NCI-H524 (cell line): ENCODE measurements at places on chromosomes 1 and 21.
A peak's percentile ranks its signal among the peaks of the same experiment; 100 is the strongest.

DNA sequence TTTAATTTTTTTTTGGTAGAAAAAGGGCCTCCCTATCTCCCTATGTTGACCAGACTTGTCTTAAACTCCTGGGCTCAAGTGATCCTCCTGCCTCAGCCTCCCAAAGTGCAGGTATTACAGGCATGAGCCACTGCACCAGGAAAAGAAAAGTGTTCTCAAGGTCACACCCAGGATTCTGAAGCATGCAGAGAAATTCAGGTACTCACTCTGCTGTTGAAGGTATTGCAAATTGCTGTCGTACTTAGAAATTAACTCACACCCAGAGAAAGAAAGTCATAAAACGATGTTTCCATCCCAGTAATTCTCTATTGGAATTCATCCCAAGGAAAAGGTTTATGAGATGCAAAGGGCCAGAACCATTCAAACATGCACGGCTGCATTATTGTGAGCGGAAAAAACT is 73.7 kb downstream of the DHRS3 start:
- no peak for DNase-seq

DNA sequence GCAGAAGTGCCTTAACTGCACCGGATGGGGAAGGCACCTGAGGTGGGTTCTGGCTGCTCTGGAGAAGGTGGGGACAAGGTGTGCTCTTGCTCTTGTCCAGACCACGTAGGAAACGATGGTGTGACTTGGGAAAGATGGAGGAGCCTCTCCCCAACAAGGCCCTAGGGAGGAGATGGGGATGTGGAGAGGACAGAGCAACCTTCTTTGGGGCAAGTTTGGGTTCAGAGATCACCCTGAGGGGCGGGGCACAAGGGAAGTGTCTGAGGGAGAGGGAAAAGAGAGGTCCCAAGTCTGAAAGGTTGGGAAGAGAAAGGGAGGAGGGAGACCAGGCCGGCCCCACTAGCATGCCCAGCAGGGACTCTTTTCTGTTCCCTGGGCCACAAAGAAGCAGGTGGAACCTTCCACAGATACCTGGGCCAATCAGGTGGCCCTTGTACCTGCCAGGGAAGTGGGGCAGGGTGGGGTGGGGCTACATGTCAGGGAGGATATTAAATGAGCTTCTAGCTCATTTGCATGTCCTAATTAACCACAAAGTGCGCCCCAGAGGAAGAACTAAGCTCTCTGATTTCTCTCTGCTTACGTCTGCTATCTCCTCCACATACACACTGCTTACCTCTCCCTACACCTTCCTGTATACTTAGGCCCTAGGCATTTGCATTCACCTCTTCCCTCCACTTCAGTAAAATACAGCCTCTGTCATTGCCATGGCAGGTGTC is 15.9 kb downstream of the INKA2 start:
- DNase-seq: no peak

- DNase-seq: no peak
These were observed 14.2 kb upstream of the HEATR1 start for GRCh38 chr1:236618507-236618906.

DNA sequence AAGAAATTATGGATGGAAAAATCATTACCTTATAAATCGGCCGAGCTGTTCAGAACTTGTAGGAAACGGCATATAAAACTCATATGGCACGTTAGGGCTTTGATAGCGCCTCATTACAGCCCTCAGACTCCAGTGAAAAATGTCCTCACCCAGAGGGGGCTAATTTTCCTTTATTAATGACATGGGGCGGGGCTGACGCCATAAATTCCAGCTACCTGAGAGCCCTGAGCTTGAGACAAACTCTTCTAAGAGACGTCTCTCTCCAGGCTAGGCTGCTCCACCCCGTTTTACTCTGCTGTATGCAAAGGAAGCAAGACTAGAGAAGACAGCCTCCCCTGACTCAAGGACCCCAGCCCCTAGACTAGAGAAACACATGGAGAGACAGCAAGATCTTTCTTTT is 149.4 kb downstream of the TRABD2B start:
- no peak for DNase-seq

DNA sequence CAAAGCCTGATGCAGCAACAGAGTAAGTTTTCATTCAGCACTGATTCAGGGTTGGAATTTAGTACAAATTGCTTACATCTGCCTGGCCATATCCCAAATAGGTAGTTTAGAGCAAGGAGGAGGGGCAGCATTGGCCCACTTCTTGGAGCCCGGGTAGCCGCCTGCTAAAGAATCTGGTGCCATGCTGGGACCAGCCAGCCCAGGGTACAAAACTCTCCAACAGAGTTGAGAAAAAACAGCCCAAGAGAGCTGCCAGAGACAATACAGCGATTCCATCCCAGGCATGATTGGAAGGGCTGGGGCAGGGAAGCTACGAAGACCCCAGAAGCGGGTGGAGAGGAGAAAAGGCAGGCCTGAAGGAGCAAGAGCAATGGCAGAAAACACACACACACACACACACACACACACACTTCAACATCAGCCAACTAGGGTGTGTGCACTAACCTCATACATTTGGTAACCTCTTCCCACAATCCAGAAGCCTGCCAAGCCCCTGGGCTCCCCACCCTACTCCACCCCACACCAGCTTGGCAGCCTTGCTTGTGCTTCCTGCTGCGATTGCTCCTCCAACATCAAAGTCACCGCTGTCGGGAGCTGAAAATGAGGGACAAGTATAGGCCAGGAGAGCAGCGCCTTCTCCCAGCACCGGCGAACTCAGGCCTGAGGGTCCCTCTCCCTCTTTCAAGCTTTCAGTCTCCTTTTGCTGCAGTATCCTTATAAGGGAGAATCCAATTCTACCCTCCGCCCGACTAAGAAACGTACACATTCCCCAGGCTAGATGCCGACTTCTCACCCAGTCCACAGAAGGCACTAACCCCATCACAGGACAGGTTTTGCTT is 1.2 kb downstream of the PIK3C2B start:
- peak; percentile 48 for DNase-seq

GRCh38 chr1:116720364-116721038 is 33.7 kb upstream of the CD2 start:
- no peak for DNase-seq

DNA sequence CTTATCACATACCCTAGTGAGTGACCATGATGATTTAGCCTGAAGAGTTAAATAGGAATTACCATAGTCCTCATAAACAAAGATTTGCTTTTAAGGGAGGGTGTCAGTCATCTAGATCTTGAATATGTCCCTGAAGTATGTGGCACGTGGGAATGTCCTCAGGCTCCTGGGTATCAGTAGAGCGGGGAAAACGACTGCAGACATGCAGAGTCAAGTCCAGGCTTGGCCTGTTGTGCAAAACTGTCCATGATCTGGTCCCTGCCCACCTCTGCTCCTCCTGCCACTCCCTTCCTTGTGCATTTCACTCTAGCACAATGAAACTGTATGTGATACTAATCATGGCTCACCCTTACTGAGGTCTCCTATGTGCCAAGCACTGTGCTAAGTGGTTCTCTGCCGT is 12.9 kb downstream of the MOV10 start:
- DNase-seq: no peak

DNA sequence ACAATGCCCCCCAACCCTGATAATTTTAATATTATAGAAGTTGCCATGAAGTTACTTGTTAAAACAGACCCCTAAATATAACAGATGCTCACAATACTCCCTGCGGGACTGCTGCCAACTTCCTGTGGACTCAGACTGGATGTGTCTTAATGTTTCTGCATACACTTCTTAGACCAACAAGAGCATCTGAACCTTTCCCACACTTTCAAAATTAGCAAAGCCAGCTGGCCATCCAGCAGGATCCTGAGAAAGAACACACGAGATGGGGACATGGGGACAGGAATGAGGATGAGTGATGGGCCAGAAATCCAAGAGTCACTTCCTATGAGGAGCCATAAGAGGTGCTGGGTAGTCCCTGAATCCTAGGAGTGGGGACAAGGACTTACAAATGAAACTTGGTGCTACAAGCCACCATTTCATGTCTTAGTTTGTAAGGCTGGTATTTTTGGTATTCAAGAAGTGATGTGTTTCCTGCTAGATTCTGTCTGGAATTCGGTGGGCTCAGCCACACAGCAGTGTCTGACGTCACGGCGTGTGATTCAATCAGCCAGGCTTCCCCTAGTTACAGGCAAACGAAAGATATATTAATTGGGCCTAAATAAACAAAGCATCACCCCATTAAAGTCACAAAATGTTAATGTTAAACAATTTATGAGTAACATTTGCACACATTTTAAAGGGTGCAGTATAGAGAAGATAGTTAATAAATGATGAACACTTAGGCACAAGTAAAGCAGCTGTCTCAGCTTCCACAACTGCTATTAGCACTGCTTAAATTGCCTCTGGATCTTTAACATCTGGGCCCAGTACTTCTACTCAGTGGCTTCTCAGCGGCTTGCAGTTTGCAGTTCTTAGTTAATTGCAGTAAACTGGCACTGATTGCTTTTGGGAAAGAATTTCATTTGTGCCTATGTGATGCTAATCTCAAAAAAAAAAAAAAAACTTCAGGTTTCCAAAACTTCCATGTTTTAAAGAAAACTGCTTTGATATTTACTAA is 41.2 kb upstream of the RGS8 start:
- peak; percentile 45 for DNase-seq

DNA sequence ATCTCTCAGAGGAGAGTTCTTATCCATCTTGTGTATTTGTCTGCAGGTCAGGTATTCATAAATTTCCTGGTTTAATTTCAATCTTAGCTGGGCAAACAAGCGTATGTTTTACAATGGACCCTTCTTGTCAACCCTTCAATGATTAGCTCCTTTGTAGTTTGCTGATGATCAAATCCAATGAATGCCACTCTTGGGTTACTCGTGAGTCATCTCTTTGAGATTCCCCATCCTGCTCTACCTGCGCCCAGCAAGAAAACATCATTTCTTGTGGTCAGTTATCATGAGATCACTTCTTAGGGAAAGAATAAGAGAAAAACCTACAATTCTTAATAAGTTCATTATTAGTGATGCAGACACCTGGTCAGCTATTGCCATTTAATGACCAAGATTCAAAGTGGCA is 572.3 kb upstream of the PKN2 start:
- DNase-seq: no peak

- DNase-seq: peak; percentile 1
These were observed 34.6 kb upstream of the DNAH14 start for GRCh38 chr1:224894915-224895314.

GRCh38 chr1:222026280-222026679 is 284.4 kb upstream of the DUSP10 start:
- DNase-seq: no peak

DNA sequence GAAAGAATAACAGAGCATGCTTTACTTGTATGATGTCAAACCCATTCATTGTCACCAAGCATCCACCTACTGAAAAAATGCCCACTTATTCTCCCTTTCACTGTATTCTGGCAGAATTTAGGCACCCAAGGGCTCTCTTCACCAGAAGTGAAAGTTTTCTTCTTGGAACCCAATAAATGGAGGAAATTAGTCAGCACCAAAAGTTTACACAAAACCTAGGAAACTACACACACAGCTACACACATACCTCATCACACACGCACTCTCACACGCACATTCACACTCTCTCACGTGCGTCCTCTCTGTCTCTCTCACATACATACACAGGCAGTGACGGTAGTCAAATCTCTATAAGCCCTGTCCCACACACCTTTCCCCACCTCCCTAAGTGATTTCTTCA is 37.6 kb downstream of the MCOLN2 start:
- no peak for DNase-seq
